T-helper 17 cell (primary cell): ENCODE measurements at places on chromosomes 12 and 14. TPM values are rescaled to one million over a fixed set of nuclear protein-coding genes. Genes with fewer than 3 reads are reported as not detected.

GRCh38 chr12:127013197-127013596 lies 1253.8 kb upstream of the TMEM132C start:
- no peak for DNase-seq

DNA sequence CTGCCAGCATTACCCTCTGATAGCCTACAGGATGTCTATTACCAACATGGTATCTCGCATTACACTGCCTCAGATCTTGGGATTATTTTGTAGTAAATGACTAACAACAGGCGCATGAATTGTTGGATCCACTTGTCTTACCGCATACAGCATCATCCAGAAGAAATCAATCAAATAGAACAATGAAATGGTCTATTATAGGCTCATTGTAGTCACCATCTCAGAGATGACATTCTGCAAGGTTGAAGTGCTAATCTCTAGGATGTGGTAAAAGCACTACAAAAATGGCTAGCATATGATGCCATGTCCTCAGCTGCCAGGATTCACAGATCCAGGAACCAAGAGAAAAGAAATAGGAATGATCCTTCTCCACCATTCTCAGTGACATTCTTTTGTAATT lies 52.0 kb downstream of the WASHC3 start:
- no peak for DNase-seq

The MIP gene
- not detected for total RNA-seq

DNA sequence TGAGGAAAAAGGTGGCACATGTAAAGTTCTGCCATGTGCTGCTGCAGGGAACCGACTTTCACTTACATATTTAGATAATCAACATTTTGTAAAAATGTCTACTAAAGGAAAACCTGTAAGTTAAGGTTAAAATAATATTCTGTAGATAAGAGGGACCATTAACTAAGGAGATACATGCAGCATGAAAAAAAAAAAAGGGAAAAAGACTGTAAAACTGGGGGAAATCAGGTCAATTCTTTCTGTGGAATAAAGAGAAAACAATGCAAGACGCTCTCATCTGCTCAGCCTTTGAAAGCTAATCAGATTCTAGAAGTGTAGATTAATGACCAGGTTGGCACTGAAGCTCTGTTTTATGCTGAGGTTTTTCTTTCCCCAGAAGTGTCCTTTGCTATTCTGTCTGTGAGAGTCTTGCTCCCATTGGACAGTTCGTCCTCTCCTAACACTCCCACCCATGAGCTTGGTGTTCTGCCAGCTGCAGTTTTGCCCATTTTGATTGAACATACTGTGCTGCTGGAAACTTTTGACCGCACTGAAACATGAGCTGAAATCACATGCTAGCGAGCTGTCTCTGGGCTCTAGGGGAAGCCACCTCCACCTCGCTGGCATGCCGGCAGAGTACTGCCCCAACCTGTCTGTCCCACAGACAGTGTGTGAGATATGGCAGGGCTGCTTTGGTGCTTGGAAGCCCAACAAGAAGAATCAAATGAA lies 39.7 kb downstream of the PPTC7 start:
- no peak for DNase-seq

DNA sequence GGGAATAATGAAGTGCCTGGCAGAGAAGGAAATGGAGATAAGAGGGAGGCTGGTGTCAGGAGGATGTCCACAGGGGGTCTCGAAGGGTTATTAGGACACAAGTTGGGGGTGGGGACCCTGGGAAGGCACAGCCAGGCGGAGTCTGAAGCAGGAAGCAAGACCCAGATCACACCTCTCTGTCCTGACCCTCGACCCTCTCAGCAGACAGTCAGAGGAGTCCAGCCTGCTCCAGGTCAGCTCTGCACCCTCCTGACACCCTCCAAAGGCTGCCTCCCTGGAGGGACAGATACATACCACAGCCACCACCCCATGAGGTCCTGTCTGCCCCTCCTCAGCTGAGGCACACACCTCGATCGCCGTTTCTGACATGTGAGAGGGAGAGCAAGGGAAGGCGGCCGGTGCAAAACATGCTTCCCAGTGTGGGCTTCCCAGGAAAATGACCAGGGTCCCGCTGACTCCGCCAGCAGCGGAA lies 9.0 kb downstream of the BCL11B start:
- DNase-seq, result no peak

The SERPINA6 gene
- total RNA-seq, result not detected

The IL26 gene
- total RNA-seq, result not detected
